ENCODE measurements at places on chromosomes 3 and 15. TPM values are rescaled to one million over a fixed set of nuclear protein-coding genes. Genes with fewer than 3 reads are reported as not detected.
A peak's percentile ranks its signal among the peaks of the same experiment; 100 is the strongest.

GRCh38 chr3:186965141-186965879, 35.0 kb downstream of the ST6GAL1 start:
- no peaks in the 10 kb centered on the region for H3K36me3 ChIP-seq
- no peak overlapping the region for H3K4me3 ChIP-seq
- peak overlapping the region; percentile 62 for H3K27ac ChIP-seq
- DNase-seq, result no peak
- H3K4me1 ChIP-seq, result peaks cover 63% of the 10 kb centered on the region
- H3K27me3 ChIP-seq, result no peaks in the 10 kb centered on the region

GRCh38 chr3:18295171-18295920, 129.8 kb downstream of the SATB1 start:
- H3K27me3 ChIP-seq, result no peaks in the 10 kb centered on the region
- DNase-seq, result no peak
- no peak overlapping the region for H3K27ac ChIP-seq

DNA sequence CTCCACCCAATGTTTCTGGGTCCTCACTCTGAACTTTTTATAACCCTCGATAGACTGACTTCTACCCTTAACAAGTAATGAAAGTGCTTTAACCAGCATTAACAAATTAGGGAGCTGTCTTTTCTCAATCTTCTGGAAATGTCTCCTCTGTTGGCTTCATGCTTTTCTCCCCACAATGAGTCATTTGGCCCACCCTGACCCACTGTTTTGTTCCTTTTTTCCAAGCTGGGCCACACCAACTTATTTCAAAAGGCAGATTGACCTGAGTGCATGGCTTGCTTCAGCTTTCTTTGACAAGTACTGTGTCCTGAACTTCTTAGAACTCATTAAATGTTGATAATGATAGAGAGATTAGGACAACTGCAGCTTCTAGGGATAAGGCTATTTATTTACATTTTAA, 199.6 kb upstream of the SEMA6D start:
- no peaks in the 10 kb centered on the region for H3K4me1 ChIP-seq
- peak; percentile 78 for DNase-seq
- H3K4me3 ChIP-seq, result no peak overlapping the region
- no peaks in the 10 kb centered on the region for H3K27me3 ChIP-seq

GRCh38 chr3:111739311-111739911, 119.7 kb upstream of the PHLDB2 start:
- H3K4me3 ChIP-seq, result no peak overlapping the region
- H3K27ac ChIP-seq, result peak overlapping the region; percentile 64
- H3K36me3 ChIP-seq, result no peaks in the 10 kb centered on the region

The CLDN11 gene
- 5.2 TPM for total RNA-seq

The SAXO2 gene
- total RNA-seq, result 1.7 TPM

The FBXL22 gene
- 81.6 TPM for total RNA-seq

DNA sequence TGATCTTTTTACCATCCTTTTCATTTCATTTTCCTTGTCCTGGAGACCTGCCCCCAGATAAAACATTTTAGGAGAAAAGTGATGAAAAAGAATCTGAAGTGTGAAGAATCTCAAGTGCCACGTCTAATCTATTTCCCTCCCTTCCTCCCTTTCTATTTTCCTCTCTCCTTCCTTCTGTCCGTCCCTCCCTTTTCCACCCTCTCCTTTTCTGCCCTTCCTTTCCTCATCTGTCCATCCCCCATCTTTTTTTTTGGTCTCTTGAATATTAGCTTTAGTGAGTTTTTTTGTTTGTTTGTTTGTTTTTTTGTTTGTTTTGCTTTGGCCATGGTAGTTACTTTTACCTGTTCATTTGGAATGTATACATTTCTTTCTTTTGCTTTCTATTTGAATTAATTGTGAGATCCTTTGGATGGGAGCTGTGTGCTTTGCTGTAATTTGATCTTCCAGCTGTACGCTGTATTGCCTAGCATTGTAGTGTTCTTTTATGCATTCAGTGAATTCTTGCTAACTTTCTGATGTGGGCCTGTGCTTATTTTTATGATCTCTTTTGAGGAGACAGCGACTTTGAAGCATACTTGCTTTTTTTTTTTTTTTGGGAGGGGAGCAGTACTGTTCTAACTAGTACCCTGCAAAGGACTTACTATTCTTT, 19.2 kb downstream of the CDIN1 start:
- peak overlapping the region; percentile 84 for H3K27ac ChIP-seq
- H3K4me3 ChIP-seq, result peak overlapping the region; percentile 25
- peaks cover 63% of the 10 kb centered on the region for H3K4me1 ChIP-seq

The RTP1 gene
- total RNA-seq, result not detected

DNA sequence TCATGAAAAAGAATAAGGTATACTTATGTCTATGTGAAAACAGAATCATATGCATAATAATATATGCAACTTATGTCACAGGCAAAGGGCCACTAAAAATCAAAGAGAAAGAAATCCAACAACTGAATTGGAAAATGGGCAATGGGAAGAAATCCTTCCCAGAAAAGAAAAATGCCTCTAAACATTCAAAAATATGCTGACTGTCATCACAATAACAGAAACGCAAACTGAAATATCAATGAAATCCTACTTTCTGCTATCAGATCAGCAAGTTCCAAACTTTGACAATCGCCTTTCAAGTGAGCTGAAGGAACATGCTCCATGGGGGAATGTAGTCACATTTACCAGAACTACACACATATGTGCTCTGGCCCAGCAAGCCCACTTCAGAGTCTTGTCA, 99.4 kb upstream of the KLF13 start:
- no peak overlapping the region for H3K27ac ChIP-seq
- H3K36me3 ChIP-seq, result no peaks in the 10 kb centered on the region
- H3K27me3 ChIP-seq, result peaks cover 20% of the 10 kb centered on the region
- no peak for DNase-seq
- peaks cover 19% of the 10 kb centered on the region for H3K4me1 ChIP-seq

- no peaks in the 10 kb centered on the region for H3K27me3 ChIP-seq
- no peak overlapping the region for H3K27ac ChIP-seq
- H3K4me1 ChIP-seq, result peaks cover 13% of the 10 kb centered on the region
- no peaks in the 10 kb centered on the region for H3K36me3 ChIP-seq
Observed at GRCh38 chr3:32198714-32199113, 39.8 kb upstream of the CMTM8 start.

DNA sequence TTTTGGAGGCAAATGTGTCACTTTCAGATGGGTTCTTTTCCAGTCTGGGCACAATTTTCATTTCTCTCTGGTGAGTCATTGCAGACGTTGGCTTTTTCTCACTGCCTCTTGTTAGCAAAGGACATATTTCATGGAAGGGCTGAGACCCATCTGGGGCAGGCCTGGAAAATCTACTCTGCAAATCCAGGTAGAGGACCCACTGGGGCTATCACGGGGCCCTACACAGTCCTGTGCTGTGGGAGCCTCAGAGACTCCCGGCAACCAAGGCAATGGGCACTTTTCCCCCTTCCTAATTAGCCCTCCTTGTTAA, 58.0 kb downstream of the HRH1 start:
- no peak overlapping the region for H3K4me3 ChIP-seq
- no peak overlapping the region for H3K27ac ChIP-seq
- no peak for DNase-seq
- peaks cover 10% of the 10 kb centered on the region for H3K4me1 ChIP-seq
- H3K27me3 ChIP-seq, result no peaks in the 10 kb centered on the region
- H3K36me3 ChIP-seq, result no peaks in the 10 kb centered on the region

DNA sequence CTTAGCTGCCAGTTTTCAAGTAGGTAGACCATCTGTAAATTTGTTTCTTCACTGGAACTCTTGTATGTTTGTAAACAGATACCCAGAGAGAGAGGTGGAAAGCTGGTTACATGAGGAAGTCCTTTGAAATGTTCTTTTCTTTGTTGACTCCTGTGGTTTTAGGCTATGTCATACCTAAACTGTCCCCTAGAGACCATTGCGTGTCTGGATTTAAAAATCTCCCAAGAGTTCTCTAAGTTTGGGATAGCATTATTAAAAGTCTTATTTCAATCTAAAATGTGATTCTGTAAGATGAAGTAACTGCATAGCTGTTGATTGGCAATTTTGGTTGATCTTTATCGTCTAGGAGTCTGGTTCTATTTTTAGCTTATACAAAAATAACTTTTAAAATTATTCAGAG, 127.2 kb downstream of the GHSR start:
- peaks cover 54% of the 10 kb centered on the region for H3K4me1 ChIP-seq
- H3K4me3 ChIP-seq, result no peak overlapping the region
- no peak for DNase-seq
- H3K27ac ChIP-seq, result peak overlapping the region; percentile 68
- no peaks in the 10 kb centered on the region for H3K27me3 ChIP-seq
- peaks cover 23% of the 10 kb centered on the region for H3K36me3 ChIP-seq

The DLEC1 gene
- 0.40 TPM for total RNA-seq
